ENCODE measurements at places on chromosomes 7 and 10. TPM values are rescaled to one million over a fixed set of nuclear protein-coding genes. Genes with fewer than 3 reads are reported as not detected.

- no peaks in the 10 kb centered on the region for H3K27me3 ChIP-seq
- no peak for DNase-seq
- H3K36me3 ChIP-seq: no peaks in the 10 kb centered on the region
- no peaks in the 10 kb centered on the region for H3K4me1 ChIP-seq
- H3K27ac ChIP-seq: no peak overlapping the region
These were observed 78.3 kb downstream of the ST8SIA6 start for GRCh38 chr10:17375936-17376584.

DNA sequence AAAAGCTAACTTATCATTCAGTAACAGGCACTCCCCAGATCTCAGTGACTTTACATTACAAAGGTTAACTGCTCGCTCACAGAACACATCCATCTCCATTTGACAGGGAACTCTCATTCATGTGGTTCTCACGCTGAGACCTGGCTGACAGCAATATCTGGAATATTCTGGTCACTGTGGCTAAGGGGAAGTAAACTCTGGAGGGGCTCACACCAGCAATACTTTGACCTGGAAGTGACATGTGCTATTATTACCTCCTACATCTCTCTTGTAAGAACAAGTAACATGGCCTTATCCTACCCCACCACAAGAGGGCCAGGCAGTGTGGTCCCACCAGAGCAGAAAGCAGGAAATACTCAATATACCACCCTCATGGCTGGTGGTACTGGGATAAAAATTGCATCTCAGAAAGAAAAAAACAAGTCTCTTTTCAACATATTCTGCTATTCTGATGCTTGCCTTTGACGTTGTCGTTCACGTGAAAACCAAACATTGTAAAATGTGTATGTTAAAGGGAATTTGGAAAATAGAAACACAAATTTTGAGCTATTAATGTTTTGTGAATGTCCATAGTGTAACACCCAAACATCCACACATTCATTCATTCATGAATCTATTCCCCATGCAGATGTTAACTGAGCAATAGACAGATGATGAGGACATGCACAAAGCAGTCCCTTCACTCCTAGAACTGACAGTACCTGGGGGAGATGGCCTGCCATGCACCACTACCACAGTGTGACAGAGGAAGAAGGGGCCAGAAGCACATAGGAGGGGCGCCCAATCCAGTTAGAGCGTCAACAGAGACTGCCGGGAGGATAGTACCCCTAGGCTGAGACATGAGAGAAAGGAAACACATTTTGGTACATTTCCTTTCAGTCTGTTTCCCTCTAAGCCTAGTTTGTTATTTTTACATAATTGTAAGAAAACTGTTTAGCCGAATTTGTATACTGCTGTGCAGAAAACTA, 166.0 kb upstream of the SP4 start:
- H3K4me1 ChIP-seq: no peaks in the 10 kb centered on the region
- no peak overlapping the region for H3K4me3 ChIP-seq

DNA sequence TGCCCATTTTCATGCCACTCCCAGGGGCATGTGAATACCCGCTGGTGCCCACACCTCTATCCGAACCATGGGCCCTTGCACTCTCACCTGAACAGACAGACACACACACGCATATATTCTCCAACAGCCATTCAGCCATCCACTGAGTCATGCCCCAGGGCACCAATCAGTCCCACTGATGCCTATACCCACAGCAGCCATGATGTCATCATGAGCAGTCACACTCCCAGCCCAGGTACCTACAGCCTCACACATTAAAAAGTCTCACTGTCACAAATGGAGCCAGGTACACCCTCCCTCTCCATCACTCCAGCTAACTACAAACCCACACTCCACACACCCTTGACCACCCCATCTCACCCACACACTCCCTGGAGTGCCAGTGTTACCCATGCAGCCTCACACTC, 12.2 kb downstream of the VSIR start:
- no peaks in the 10 kb centered on the region for H3K36me3 ChIP-seq
- H3K27ac ChIP-seq: no peak overlapping the region
- DNase-seq: peak; percentile 48
- H3K27me3 ChIP-seq: no peaks in the 10 kb centered on the region
- H3K4me1 ChIP-seq: peaks cover 12% of the 10 kb centered on the region

- no peak overlapping the region for H3K4me3 ChIP-seq
- no peaks in the 10 kb centered on the region for H3K27me3 ChIP-seq
- no peaks in the 10 kb centered on the region for H3K4me1 ChIP-seq
- DNase-seq: no peak
These were observed 66.2 kb upstream of the RHEB start for GRCh38 chr7:151585744-151586393.

- no peak overlapping the region for H3K4me3 ChIP-seq
- no peaks in the 10 kb centered on the region for H3K27me3 ChIP-seq
- no peak for DNase-seq
- H3K27ac ChIP-seq: no peak overlapping the region
- H3K4me1 ChIP-seq: no peaks in the 10 kb centered on the region
These were observed 10.6 kb downstream of the ZFAND2A start for GRCh38 chr7:1149351-1149794.

DNA sequence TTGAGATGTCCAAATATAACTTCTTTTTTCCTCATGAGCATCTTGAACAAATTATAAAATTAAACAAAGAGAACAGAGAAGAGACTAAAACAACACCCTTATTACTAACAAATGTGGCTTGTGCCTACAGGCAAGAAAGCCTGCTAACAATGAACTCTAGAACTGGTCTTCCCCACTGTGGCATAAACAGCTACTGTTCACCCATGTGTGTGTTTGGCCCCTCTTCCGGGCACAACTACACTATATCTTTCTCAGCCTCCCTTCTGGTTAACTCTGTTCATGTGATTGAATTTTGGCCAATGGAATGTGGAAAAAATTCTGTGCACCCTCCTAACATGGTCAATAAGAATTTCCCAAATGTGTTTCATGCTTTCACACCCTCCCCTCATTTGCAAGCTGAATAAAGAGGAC, 117.0 kb downstream of the KBTBD2 start:
- no peaks in the 10 kb centered on the region for H3K27me3 ChIP-seq
- no peaks in the 10 kb centered on the region for H3K36me3 ChIP-seq
- no peak for DNase-seq
- H3K4me3 ChIP-seq: no peak overlapping the region
- no peaks in the 10 kb centered on the region for H3K4me1 ChIP-seq
- no peak overlapping the region for H3K27ac ChIP-seq

GRCh38 chr10:31509989-31510388, 191.0 kb downstream of the ZEB1 start:
- H3K27ac ChIP-seq: no peak overlapping the region
- peaks cover 12% of the 10 kb centered on the region for H3K36me3 ChIP-seq
- no peaks in the 10 kb centered on the region for H3K27me3 ChIP-seq

- peaks cover 23% of the 10 kb centered on the region for H3K4me1 ChIP-seq
- H3K36me3 ChIP-seq: no peaks in the 10 kb centered on the region
- no peaks in the 10 kb centered on the region for H3K27me3 ChIP-seq
- H3K4me3 ChIP-seq: no peak overlapping the region
These were observed 10.7 kb upstream of the PRPS1L1 start for GRCh38 chr7:18038382-18038781.

GRCh38 chr10:132308587-132309470, 1.1 kb upstream of the STK32C start:
- H3K27me3 ChIP-seq: no peaks in the 10 kb centered on the region
- no peak overlapping the region for H3K27ac ChIP-seq
- H3K36me3 ChIP-seq: no peaks in the 10 kb centered on the region
- DNase-seq: no peak

DNA sequence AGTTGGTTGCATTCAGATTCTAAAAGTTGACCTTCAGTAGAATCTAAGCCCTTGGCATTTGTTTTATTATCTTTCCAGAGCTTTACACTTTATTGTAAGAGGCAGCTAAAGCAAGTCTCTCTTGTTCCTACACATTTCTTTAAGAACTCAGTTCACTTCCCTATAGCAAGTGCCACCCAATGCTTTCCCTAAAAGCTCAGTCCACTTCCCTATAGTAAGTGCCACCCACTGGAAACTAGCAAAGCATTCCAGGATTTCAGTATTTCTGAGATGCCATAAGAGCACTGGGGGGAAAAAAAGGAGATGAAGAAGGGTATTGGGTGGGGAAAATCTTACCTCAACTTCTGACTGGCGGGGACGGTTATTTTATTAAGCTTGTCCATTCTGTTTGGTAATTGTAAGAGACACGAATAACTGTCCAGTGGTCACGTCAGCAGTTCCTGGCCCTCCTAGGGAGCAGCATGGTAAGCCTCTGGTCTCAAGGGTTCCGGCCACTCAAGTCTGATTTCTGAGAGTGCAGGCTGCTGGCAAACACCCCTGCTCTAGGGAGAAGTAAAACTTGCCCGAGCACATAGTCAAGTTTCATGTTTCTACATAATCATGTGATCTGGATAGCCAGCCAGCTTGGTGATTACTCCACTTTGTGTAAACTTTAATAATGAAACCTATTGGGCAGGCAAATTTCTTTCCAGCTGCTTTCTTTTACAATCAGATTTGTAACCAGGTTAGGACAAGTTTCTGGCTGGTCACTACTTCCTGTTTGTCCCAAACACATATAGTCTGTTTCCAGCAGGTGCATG, at the start of gene BLNK:
BLNK (minus strand) TSS at position 554 of the 800 bp plus-strand sequence; CDS start at position 383, 171 bp downstream.
- no peaks in the 10 kb centered on the region for H3K27me3 ChIP-seq
- H3K4me1 ChIP-seq: no peaks in the 10 kb centered on the region
- no peak within 1 kb of the TSS for H3K27ac ChIP-seq
- no peaks in the 10 kb centered on the region for H3K36me3 ChIP-seq

DNA sequence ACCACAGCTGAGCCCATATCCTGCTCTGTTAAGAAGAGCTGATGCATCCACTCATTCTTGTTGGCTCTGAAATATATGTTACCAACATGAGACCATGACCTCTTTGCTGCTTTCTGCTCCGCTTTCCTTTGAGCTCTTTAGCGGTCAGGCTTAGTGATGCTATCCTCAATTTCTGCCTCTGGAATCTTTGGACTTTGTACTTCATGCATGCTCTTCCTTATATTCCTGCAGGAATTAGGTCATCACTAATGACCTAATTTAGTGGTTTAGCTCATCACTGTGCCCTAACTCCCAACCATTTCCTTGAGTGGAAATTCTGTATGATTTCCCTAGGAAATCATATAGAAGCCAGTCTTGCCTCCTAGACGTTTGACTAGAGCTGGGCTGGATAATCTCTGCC, 119.5 kb downstream of the AOAH start:
- peaks cover 16% of the 10 kb centered on the region for H3K27me3 ChIP-seq
- H3K4me3 ChIP-seq: no peak overlapping the region
- no peak for DNase-seq
- no peak overlapping the region for H3K27ac ChIP-seq
- H3K4me1 ChIP-seq: peaks cover 36% of the 10 kb centered on the region

DNA sequence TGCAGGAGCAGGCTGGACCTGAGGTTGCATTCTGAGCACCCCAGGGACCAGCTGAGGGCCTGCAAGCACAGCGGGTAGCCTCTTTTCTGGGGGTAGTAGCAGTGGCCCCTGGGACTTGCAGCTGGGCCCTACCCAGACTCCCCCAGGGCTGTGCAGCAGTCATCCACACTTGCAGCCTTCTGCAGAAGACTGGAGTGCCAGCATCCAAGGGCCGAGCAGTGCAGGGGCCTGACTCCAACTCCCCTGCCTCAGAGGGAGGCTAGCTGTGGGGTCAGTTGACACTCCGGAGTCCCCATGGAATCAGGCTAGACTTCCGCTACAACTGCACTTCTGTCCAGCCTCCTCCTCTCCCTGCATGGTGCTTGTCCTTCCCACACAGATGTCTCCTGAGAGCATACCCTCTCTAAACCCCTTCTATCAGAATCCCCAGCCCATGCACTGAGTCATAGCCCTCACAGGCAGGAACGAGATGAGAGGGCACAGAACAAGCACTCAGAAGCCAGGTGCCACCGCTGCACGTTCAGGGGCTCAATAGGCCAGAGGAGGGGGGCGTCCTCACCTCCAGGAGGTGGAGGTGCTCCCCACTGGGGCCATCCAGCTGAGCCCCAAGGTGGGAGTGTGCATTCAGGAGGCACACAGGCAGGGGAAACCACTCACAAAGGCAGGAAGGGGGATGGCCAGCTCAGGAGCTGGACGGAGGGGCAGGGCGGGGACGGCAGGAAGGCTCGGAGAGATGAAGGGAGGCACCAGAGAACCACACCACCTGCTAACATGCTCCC, 7.5 kb downstream of the RASGEF1A start:
- H3K4me1 ChIP-seq: no peaks in the 10 kb centered on the region
- H3K36me3 ChIP-seq: no peaks in the 10 kb centered on the region
- H3K27ac ChIP-seq: no peak overlapping the region
- no peak overlapping the region for H3K4me3 ChIP-seq
- peaks cover 8% of the 10 kb centered on the region for H3K27me3 ChIP-seq

DNA sequence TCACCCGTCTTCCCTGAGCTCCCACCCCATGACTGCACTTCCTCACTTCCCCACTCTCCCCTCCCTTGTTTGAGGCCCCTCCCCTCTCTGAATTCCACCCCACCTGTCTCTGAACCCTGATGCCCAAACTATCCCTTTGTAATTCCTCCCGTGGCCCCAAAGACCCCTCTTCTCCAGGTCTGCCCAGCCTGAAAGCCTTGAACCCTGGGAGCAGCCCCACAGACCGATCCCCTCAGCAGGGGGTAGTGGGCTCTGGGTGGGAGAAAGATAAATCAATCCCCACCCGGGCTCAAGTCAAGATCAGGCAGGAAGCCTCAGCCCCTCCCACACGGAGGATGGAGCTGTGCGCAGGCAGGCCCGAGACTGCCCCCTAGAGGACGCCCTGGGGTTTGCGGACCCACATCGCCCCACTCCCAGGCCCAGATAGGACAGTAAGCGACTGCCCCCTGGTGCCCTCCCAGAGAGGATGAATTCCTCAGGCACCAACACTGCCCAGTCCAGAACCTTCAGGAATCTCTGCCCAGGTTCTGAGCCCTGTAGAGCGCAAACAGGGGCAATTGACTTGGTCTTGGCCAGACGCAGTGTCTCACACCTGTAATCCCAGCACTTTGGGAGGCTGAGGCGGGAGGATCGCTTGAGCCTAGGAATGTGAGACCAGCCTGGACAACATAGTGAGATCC, 11.7 kb downstream of the HSPB1 start:
- no peaks in the 10 kb centered on the region for H3K27me3 ChIP-seq
- DNase-seq: peak; percentile 91
- H3K36me3 ChIP-seq: no peaks in the 10 kb centered on the region
- H3K4me1 ChIP-seq: peaks cover 12% of the 10 kb centered on the region
- no peak overlapping the region for H3K27ac ChIP-seq

- peaks cover 24% of the 10 kb centered on the region for H3K4me1 ChIP-seq
- H3K4me3 ChIP-seq: no peak overlapping the region
- H3K36me3 ChIP-seq: no peaks in the 10 kb centered on the region
- no peaks in the 10 kb centered on the region for H3K27me3 ChIP-seq
These were observed 92.0 kb upstream of the MKLN1 start for GRCh38 chr7:131235489-131236317.

DNA sequence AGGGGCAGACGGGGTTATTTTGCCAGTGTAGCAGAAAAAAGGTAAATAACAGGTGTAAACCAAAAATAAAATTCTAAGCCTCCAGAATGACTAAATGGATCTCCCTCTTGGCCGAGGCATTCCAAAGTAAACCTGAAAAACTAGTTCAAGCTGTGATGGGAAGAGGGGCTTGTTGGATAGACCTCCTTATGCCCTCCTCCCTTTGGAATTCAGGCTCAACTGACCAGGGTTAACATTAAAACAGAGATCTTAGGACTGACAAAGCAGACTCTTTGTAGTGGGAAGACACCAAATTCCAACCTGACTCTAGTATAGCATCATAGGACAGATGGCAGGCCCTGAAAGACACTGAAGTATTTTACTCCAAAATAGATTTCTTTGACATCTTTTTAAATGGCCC, 113.8 kb upstream of the ITGB1 start:
- H3K27ac ChIP-seq: no peak overlapping the region
- peak; percentile 48 for DNase-seq
- H3K4me1 ChIP-seq: no peaks in the 10 kb centered on the region
- H3K27me3 ChIP-seq: no peaks in the 10 kb centered on the region
- no peaks in the 10 kb centered on the region for H3K36me3 ChIP-seq

Gene PCLO
- total RNA-seq: 7.5 TPM

Gene ARHGEF35
- total RNA-seq: 10.8 TPM

Gene PDZD7
- 2.8 TPM for total RNA-seq

Gene STMP1
- total RNA-seq: 8.8 TPM

Gene TBC1D12
- total RNA-seq: 4.5 TPM
